ENCODE measurements at places on chromosomes 4 and X.

GRCh38 chrX:139508099-139508498 lies 22.4 kb upstream of the F9 start:
- DNase-seq, result no peak

DNA sequence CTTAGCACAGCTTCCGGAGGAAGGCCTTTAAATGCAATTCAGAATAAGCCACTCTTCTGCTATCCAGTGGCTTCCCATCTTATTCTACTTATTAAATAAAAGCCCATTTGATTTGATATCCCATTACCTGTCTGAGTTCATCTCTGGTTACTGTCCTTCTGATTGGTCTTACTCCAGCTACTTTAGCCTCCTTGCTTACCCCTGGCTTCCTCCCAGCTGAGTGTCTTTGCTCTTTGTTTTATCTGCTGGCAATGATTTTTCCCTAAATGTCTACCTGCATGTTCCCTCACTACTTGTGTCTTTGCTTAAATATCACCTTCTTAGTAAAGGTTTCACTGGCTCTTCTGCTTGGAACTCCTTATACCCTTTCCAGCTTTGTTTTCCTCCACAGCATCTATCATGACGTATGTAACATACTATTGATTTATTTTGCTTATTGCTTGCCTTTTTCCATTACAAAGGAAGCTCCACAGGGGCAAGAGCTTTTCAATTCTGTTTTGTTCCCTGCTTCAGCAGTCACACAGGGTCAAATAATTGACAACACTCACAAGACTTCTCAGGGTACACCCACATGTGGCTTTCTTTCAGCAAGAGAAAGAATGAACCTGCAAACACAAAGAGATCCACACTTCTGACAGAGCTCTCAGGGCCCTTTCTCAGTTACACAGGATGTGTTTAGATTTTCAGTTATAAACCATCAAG lies 63.8 kb downstream of the TBC1D19 start:
- no peak for DNase-seq

GRCh38 chrX:135512508-135513129 lies 7.8 kb upstream of the INTS6L start:
- DNase-seq, result no peak

- DNase-seq, result no peak
Measured at GRCh38 chrX:13430136-13430827, 110.4 kb upstream of the ATXN3L start.

- no peak for DNase-seq
Measured at GRCh38 chr4:39043058-39043860, 11.1 kb upstream of the TMEM156 start.
